NCI-H187 (cell line): ENCODE measurements at places on chromosomes 1 and 21.

GRCh38 chr21:28516991-28517592, 475.6 kb downstream of the LTN1 start:
- DNase-seq: peak; percentile 1

- no peak for DNase-seq
These were observed 47.6 kb downstream of the TYW3 start for GRCh38 chr1:74780594-74780993.

DNA sequence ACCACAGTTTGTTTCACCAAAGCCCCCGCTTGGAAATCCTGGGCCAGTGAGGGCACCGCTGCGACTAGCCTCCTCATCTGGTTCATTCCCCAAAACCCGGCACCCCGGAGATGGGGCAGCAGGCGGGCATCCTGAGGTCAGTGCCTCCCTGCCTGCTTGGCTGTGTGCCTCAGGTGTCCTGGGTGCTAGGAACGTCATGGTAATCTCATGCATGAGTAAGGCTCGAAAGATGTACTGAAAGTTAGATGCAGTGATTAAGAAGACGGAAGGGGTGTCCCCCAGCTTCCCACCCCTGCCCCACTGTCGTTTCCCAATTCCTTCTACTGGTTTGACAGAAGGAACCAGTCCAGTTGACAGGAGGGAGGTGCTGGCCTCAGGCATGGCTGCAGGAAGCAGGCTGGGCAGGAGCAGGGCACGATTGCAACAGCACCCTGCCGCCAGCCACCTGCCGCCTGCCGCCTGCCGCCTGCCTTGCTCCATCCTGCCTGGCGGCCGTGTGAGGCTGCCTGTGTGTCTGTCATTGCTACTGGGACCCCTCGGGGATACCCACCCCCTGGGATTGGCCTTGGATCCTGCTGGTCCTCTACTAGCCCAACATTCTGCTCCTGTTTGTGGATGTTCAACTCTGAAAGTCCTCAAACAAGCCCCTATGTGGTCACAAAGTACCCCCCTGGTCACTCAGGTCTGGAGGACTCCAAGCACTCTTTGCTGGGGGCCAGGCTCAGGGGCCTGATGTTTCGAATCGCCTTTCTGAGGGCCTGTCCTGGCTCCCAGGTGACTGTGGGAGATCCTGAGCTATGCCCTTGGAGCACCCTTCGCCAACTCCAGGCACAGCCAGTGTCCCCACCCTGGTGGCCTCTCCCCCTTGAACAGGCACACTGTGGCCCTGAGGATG, 73.0 kb upstream of the IFFO2 start:
- no peak for DNase-seq

DNA sequence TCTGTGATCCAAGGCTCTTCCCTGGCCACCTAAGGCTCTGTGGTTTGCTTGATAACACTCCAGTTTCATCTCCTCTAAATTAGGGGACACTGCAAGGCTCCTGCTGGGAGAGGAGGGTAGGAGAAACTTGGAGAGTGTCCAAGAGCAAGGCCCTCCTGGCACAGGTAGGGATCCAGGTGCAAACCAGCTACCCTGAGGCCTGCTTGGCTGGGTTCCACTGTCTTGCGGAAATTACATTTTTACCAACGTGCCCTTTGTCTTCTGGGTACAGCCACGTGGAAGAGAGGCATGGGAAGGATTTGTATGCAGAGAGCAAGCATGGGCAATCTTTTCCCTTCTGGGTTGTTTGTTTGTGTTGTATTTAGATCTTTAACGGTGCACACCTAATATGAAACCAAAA, 132.5 kb downstream of the PRDM2 start:
- DNase-seq: peak; percentile 59

DNA sequence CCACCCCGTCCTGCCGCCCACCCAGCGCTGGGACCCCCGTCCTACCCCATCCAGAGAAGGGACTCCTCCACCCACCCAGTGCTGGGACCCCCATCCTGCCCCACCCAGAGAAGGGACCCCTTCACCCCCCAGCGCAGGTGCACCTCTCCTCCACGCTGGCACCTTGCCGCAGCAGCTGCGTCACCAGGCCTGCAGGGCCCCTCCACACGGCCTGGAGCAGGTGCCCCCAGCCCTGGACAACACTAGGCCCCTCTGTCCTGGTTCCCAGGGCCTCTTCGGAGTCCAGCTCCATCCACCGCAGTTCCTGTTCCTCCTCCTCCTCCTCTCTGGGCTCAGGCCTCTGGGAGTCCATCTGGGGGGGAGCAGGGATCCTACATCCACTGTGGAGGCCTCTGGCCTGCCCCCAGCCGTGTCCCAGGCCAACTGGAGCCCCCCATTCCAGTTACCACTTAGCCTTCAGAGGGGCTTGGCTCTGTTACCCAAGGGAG, 378 bp downstream of the ANKRD65 start:
- DNase-seq: no peak

GRCh38 chr1:9626201-9626608, 25.3 kb upstream of the PIK3CD start:
- DNase-seq: no peak

GRCh38 chr1:214003233-214003632, 15.5 kb downstream of the PROX1 start:
- no peak for DNase-seq

DNA sequence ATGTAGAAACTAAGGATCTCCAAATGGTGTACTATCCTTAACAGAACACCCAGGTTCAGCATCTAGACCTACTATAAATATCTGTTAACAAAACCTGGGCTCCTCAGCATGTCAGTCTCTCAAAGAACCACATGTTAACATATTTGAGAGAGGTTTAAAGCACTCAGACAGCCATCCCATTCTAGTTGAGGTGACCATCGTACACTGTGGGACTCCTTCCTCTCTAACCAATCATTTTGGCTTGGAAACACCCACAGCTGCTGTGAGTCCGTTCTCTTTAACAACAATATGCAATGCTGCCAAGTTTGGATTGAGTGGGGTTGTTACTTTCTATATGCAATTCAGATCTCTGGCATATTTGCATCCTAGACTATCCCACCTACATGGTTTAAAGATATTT, 105.8 kb downstream of the MRPL39 start:
- no peak for DNase-seq

- DNase-seq: no peak
These were observed 11.9 kb downstream of the LRRC3 start for GRCh38 chr21:44466996-44467858.

- no peak for DNase-seq
These were observed 10.9 kb downstream of the RASSF5 start for GRCh38 chr1:206518206-206518605.

GRCh38 chr1:39620659-39621165, 18.7 kb downstream of the HEYL start:
- no peak for DNase-seq

GRCh38 chr1:154199563-154199879, 6.6 kb downstream of the CFAP141 start:
- no peak for DNase-seq

- no peak for DNase-seq
These were observed 145.2 kb upstream of the ETS2 start for GRCh38 chr21:38660333-38661196.

DNA sequence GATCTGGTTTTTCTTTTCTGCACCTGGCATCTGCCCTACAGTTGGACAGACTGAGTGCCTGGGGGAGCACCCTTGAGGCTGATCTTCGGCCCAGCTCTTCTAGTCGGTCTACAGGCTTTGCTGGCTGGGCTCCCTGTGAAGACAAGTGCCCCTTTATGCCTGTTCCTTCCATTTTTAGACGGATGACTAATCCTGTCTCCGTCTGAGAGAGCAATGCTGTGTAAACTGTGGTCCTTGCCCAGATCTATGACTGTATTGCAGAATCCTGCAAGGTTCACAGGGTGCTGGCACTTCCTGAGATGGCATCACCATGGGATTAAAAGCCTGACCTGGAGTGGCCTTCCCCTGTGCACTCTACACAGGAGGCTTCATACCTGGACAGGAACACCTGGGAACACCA, 47.6 kb upstream of the SAMD13 start:
- DNase-seq: no peak

- DNase-seq: peak; percentile 25
These were observed 6.3 kb upstream of the KYAT3 start for GRCh38 chr1:88998716-88999115.
